Small intestine (tissue), 16 donors: ENCODE measurements at places on chromosomes 1 and 21. TPM values are rescaled to one million over a fixed set of nuclear protein-coding genes. Genes with fewer than 3 reads are reported as not detected.

GRCh38 chr1:93087532-93087931 is 8.4 kb downstream of the MTF2 start:
- H3K27me3 ChIP-seq = no peaks in the 10 kb centered on the region
- no peak for DNase-seq
- H3K4me1 ChIP-seq = peaks cover 2% of the 10 kb centered on the region
- peaks cover 2% of the 10 kb centered on the region for H3K36me3 ChIP-seq
- H3K27ac ChIP-seq = no peak overlapping the region

FAM72D gene
- polyA plus RNA-seq = not detected

- H3K4me1 ChIP-seq = no peaks in the 10 kb centered on the region
- no peak overlapping the region for H3K4me3 ChIP-seq
- no peak overlapping the region for H3K27ac ChIP-seq
- DNase-seq = no peak
These were observed 50.7 kb downstream of the KMO start for GRCh38 chr1:241582921-241583321.

PLPPR5 gene
- polyA plus RNA-seq = 0.06 TPM

GRCh38 chr1:10839188-10839770 is 42.8 kb upstream of the CASZ1 start:
- H3K27me3 ChIP-seq = peaks cover 5% of the 10 kb centered on the region
- no peak overlapping the region for H3K4me3 ChIP-seq
- H3K27ac ChIP-seq = no peak overlapping the region
- H3K4me1 ChIP-seq = no peaks in the 10 kb centered on the region

GRCh38 chr1:113659556-113659955 is 99.7 kb downstream of the PHTF1 start:
- H3K36me3 ChIP-seq = no peaks in the 10 kb centered on the region
- H3K27ac ChIP-seq = no peak overlapping the region

DNA sequence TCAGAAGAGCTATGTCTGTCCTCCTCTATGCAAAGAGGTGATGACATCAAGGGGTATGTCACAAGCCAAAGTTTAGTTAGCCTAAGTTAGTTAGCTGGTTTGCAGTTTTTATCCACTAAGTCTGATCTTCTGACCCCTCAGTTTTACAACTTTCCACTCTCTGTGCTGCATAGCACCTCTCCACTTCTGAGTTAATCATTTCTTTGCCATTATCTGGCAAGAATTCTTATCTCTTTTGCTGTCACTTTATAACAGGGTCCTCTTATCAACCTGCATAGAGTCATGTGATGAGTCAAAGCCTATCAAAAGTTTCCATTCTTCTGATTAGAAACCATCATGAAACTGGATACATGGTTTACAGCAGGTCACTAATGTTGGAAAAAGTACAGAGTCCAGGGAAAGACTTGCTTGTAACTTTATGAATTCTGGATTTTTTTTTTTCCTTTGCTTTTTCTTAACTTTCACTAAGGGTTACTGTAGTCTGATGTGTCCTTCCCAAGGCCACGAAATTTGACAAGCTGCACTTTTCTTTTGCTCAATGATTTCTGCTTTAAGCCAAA is at the start of gene NR5A2:
Gene NR5A2, plus strand, starts transcription at position 447 of the 560 bp plus-strand sequence. CDS start 138 bp downstream, outside the sequence.
- no peaks in the 10 kb centered on the region for H3K27me3 ChIP-seq
- H3K27ac ChIP-seq = peak within 1 kb of the TSS; percentile 75
- H3K4me1 ChIP-seq = peaks cover 3% of the 10 kb centered on the region

AMIGO1 gene
- polyA plus RNA-seq = 1.3 TPM

GRCh38 chr21:32645261-32646182 is 33.3 kb upstream of the CFAP298 start:
- H3K27me3 ChIP-seq = no peaks in the 10 kb centered on the region
- H3K36me3 ChIP-seq = peaks cover 2% of the 10 kb centered on the region
- DNase-seq = peak; percentile 24

DNA sequence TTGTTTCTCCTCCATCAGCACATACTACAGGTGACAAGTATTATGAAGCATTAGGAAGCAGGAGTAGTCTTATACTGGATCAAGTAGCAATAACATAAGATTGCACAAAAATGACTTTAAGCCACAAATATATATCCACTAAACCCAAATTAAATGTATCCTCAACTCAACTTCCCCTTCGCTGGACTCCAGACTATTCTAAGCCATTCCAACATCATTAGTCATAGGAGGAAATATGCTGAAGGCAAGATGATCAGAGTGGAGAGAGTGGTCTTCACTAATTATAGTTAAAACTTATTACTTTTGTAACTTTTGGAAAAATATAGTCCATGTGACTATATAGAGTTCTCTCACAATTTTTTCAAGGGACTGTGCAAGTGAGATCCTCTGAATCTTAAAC is 390.7 kb upstream of the ZP4 start:
- H3K4me3 ChIP-seq = no peak overlapping the region
- no peak for DNase-seq
- no peaks in the 10 kb centered on the region for H3K4me1 ChIP-seq
- no peaks in the 10 kb centered on the region for H3K36me3 ChIP-seq
- no peak overlapping the region for H3K27ac ChIP-seq

ADCY10 gene
- not detected for polyA plus RNA-seq

PGLYRP3 gene
- polyA plus RNA-seq = not detected

- no peak for DNase-seq
- no peak overlapping the region for H3K4me3 ChIP-seq
- no peaks in the 10 kb centered on the region for H3K27me3 ChIP-seq
- no peaks in the 10 kb centered on the region for H3K36me3 ChIP-seq
These were observed 22.7 kb downstream of the CRYAA start for GRCh38 chr21:43191521-43191920.

- H3K27me3 ChIP-seq = no peaks in the 10 kb centered on the region
- H3K36me3 ChIP-seq = no peaks in the 10 kb centered on the region
- no peak overlapping the region for H3K4me3 ChIP-seq
- no peaks in the 10 kb centered on the region for H3K4me1 ChIP-seq
- no peak overlapping the region for H3K27ac ChIP-seq
These were observed 16.5 kb downstream of the PIGK start for GRCh38 chr1:77202751-77203150.

MAP3K7CL gene
- 3.4 TPM for polyA plus RNA-seq

CIART gene
- polyA plus RNA-seq = 6.7 TPM

ALDH9A1 gene
- polyA plus RNA-seq = 73.2 TPM

PTPN7 gene
- polyA plus RNA-seq = 1.9 TPM

C1orf116 gene
- polyA plus RNA-seq = 32.1 TPM

DNA sequence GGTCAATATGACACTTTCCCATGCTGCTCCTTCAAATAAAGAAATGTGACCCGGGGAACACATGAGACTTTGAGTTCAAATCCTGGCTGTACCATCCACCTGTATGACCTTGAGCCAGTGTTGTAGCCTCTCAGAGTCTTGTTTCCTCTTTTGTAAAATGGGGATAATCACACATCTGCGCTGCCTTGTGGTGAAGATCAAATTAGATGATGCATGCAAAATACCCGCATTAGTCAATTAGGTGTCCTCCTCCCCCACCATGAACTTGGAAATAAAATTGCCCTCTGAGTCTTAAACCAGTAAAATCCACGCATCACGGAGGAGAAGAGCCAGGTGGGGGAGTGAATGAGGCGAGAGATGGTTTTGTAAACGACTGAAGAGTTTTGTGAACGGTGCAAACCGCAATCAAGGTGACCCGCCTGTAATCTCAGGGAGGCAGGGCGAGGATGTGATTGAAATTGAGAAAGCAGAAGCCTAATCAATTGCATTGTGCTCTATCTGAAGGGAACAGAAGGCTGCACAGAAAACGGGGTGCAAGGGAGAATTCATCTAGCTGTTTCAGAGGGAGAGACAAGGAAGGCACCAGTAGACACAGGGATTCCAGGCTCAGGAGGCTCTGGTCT is 5.8 kb upstream of the AHDC1 start:
- no peak overlapping the region for H3K4me3 ChIP-seq
- H3K27me3 ChIP-seq = no peaks in the 10 kb centered on the region
- no peak overlapping the region for H3K27ac ChIP-seq
- no peak for DNase-seq

GRCh38 chr1:6287431-6287886 is 26.6 kb upstream of the GPR153 start:
- H3K4me1 ChIP-seq = no peaks in the 10 kb centered on the region
- H3K27ac ChIP-seq = no peak overlapping the region
- no peak overlapping the region for H3K4me3 ChIP-seq
- H3K36me3 ChIP-seq = peaks cover 5% of the 10 kb centered on the region

DNA sequence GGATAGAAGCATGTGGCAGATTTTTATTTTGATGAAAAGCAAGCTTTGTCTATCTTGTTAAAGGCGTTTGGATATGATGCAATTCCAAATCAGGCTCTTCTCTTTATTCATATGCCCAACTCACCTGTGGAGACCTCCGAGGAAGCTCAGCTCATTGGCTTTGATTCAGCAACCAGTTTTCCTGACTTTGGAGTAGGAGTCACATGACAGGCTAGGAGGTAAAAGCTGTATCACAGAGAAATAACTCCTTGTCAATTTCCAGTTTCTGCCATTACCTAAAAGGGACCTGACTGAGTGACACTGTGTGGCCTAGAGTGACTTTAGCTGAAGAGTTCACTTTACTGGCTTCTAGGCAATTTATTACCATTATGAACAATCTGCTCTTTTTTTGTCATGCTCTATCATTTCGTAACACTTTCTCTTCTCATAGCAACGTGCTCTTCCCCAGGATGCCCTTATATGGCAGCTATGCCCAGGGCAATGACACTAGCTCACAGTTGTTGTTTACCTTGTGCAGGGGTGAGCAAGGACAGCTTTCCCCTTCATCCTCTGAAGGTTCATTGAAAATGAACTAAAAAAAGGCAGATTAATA is 107.2 kb downstream of the KCNK1 start:
- H3K27ac ChIP-seq = no peak overlapping the region
- no peak overlapping the region for H3K4me3 ChIP-seq

DNA sequence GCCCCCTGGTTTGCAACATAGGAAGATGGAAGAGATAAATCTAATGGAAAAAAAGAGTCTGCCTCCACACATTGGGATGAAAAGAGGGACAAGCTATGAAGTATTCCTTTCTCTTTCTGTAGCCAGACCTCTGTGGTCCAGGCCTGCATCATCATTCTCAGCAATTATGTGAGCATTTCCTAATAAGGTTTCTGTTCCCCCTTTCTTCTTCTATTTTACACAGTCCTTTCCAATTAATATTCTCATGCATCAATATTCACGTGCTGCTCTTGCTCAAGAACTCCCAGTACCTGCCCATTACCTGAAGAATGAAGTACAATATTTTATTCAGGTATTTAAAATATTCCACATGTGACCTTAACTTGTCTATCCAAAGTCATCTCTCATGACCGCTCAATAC is 8.2 kb upstream of the SLC30A1 start:
- no peak overlapping the region for H3K27ac ChIP-seq
- peaks cover 12% of the 10 kb centered on the region for H3K4me1 ChIP-seq
- no peak for DNase-seq
- H3K36me3 ChIP-seq = no peaks in the 10 kb centered on the region

DNA sequence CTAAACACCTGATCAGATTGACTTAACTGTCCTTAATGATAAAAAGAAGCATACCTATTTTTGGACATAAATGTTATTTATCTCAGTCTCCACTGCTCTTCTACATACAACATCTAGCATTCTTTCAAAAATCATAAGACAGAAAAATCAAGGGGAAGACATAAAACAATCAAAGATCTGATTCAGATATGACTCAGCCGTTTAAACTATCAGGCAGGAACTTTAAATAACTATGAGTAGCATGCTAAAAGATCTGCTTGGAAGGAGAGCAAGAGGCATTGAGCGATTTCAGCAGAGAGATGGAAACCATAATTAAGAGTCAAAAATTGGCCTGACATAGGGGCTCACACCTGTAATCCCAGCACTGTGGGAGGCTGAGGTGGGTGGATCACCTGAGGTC is 27.2 kb upstream of the SLC22A15 start:
- peaks cover 4% of the 10 kb centered on the region for H3K27me3 ChIP-seq
- DNase-seq = no peak
- H3K27ac ChIP-seq = no peak overlapping the region
- no peaks in the 10 kb centered on the region for H3K4me1 ChIP-seq
- H3K36me3 ChIP-seq = no peaks in the 10 kb centered on the region
- no peak overlapping the region for H3K4me3 ChIP-seq

LCE2C gene
- not detected for polyA plus RNA-seq

SLC30A7 gene
- polyA plus RNA-seq = 2.0 TPM

- H3K27ac ChIP-seq = no peak overlapping the region
- H3K27me3 ChIP-seq = no peaks in the 10 kb centered on the region
- no peaks in the 10 kb centered on the region for H3K4me1 ChIP-seq
- no peak for DNase-seq
- H3K4me3 ChIP-seq = no peak overlapping the region
- no peaks in the 10 kb centered on the region for H3K36me3 ChIP-seq
These were observed 479.4 kb downstream of the KCNT2 start for GRCh38 chr1:196128835-196129234.

GRCh38 chr1:196619721-196620120 is 11.5 kb upstream of the KCNT2 start:
- no peak overlapping the region for H3K27ac ChIP-seq
- H3K4me1 ChIP-seq = no peaks in the 10 kb centered on the region
- DNase-seq = no peak
- no peaks in the 10 kb centered on the region for H3K36me3 ChIP-seq

DNA sequence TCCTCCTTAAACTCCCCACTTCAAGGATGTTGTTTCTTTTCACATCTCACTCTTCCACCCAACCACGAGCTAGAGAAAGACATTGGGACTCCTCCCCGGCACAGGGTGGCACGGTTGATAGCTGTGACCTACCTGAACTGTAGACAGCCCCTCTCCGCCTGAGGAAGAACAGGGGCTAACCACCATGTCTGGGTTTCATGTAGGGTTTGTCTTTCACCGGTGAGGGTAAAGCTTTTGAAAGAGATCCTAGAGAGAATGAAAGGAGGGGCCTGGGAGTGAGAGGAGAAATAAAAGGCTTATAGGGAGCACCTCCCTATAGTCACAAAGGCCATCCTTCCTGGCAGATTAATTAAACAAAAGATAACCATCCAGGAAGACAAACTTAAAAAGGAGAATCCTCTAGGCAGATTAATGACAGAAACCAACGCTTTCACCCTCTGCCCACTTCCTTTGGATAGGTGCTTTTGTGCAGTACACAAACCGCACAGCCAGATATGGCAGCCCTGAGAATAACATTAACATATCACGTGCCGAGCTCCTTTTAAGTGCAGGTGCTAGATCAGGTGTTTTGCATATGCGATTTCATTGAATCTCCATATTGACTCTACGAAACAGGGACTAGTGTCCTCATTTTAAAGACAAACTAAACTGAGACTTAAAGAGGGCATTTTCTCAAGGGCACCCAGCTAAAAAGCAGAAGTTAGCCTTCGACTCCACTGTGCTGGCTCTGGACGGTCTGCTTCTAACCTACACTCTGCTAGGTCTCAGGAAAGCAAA is 178.1 kb upstream of the RUNX1 start:
- peaks cover 4% of the 10 kb centered on the region for H3K4me1 ChIP-seq
- no peak for DNase-seq
- no peaks in the 10 kb centered on the region for H3K27me3 ChIP-seq
- H3K36me3 ChIP-seq = no peaks in the 10 kb centered on the region
- H3K4me3 ChIP-seq = no peak overlapping the region

DNA sequence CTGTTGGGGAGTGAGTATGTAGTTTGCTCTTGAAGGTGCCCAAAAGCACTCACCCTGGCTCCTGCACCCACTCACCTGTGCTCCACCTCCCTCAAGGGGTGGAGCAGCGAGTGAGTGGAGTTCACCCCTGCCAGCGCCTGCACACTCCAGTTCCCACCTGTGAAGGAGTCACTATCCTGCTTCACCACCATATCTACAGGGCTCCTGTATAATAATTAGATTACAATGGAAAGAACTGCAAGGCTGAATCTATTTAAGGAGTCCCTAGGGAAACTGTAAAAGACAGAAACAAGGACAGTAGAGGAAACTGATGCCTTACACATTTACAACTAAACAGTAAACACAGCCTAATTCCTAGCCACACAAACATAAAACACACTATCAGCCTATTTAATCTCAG is 4.1 kb downstream of the DNAI4 start:
- H3K27me3 ChIP-seq = no peaks in the 10 kb centered on the region
- no peak overlapping the region for H3K27ac ChIP-seq
- peaks cover 4% of the 10 kb centered on the region for H3K4me1 ChIP-seq
- H3K4me3 ChIP-seq = no peak overlapping the region
- no peak for DNase-seq
